ENCODE measurements at places on chromosomes 12 and 14. TPM values are rescaled to one million over a fixed set of nuclear protein-coding genes. Genes with fewer than 3 reads are reported as not detected.
A peak's percentile ranks its signal among the peaks of the same experiment; 100 is the strongest.

DNA sequence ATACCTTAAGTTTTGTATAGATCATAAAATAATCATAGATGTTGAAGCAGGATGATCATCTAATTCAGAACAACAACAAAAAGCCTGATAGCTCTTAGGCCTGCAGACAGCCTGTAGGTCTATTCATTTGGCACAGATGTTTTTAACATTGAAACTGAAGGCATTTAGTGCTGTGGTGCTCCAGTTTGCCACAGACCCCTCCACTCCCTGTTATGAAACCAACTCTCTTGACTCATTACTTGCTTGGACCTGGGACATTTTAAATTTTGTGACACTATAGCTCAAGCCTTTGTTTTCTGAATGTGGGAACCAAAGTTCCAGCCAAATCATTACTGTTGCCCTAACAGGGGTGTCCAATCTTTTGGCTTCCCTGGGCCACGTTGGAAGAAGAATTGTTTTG lies 9.1 kb downstream of the PRKCH start:
- no peak for DNase-seq

SSPN gene
- 2.0 TPM for polyA plus RNA-seq

- DNase-seq, result peak; percentile 58
These were observed 8.6 kb downstream of the ISCU start for GRCh38 chr12:108570743-108571608.

GRCh38 chr12:50546441-50547318 lies 41.9 kb downstream of the DIP2B start:
- no peak for DNase-seq

KLRF1 gene
- polyA plus RNA-seq, result not detected

- DNase-seq, result no peak
These were observed 37.6 kb downstream of the TMEM116 start for GRCh38 chr12:111975161-111975931.

- DNase-seq, result peak; percentile 45
These were observed 466.9 kb downstream of the FUT8 start for GRCh38 chr14:65879248-65880009.

PTGR2 gene
- 11.3 TPM for polyA plus RNA-seq

- DNase-seq, result no peak
These were observed 498.5 kb downstream of the TMEM117 start for GRCh38 chr12:44334347-44334746.

DNA sequence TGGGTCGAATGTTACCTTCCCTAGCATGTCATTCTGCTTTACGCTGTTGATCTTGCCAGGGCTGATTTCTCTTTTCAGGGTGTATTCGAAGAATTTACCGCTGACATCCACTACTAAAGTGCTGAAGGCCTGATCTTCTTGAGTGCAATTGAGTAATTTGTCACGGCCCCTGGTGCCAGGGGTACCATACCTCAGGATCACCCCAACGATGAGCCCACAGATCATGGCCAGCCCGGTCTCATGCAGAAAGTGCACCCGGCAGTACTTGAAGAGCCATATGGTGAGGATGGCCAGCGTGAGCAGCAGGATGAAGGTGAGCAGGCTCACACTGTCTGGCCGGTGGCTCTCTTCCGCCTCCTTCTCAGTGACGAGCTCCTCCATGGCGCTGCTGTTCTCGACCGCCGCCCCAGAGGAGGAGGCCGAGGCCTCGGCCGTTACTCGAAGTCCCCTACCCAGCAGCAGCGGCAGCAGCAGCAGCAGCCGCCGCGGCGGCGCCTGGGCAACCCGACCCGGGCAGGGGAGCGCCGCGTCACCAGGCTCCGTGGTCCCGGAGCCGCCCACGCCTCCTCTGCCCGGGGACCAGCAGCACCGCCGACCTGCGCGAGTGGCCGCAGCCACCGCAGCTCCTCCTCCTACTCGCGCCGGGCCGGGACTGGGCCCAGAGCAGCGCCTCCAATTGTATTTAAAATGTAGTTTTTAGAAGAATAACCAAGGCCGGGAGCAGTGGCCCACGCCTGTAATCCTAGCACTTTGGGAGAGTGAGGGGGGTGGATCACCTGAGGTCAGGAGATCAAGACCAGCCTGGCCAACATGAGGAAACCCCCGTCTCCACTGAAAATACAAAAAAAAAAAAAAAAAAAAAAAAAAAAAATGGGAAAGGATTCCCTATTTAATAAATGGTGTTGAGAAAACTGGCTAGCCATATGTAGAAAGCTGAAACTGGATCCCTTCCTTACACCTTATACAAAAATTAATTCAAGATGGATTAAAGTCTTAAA lies 58.5 kb upstream of the TMPO start:
- no peak for DNase-seq
